ENCODE measurements at places on chromosomes 3 and 15.

- no peak for DNase-seq
Observed at GRCh38 chr3:127396473-127396872, 108.6 kb upstream of the PRR20G start.

- DNase-seq, result no peak
Observed at GRCh38 chr3:104763007-104763406, 603.7 kb upstream of the ALCAM start.

GRCh38 chr3:114756506-114757279 lies 390.4 kb downstream of the ZBTB20 start:
- DNase-seq, result no peak

DNA sequence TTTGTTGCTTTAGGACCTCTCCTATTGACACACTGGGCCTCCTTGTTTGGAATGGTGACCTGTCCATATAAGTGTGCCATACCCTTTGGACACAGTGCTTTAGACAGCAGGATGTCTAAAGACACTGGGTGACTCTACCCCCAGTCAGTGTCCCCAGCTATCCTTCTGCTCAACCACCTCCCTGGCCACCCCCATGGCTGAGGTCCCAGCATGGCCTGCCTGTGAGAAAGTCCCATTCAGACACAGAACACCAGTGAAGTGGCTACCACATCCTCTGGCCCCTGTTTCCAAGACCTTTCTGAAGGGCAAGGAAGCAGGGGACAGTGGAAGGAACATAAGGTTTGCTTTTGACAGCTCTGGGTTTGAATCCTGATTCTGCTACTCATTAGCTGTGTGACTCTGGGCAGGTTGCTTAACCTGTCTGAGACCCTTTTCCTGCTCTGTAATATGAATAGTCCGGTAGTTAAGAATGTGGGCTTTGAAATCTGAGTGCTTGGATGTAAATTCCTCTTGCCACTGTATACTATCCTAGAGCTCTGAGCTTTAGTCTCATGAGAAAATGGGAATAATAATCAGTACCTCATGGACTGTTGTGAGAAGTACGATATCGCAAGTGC lies 6.3 kb upstream of the AP3S2 start:
- DNase-seq, result no peak

DNA sequence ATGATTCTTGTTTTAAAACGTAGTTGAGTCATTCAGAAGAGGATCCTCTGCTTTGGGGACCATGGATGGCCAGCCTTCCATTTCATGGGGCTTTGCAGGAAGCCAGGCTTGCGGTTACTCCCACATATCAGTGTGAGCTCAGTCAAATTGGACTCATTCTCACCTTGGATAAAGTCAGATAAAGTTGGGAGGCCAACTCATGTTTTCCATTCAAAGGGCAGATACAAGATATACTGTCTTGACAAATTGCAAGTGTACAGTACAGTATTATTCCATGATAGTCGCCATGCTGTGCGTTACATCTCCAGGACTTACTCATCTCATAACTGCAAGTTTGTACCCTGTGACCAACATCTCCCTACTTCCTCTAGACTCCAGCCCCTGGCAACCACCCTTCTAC lies 25.5 kb upstream of the B3GNT5 start:
- DNase-seq, result no peak

GRCh38 chr3:142127941-142128658 lies 21.2 kb downstream of the TFDP2 start:
- DNase-seq, result no peak

GRCh38 chr15:36449084-36449661 lies 130.3 kb upstream of the CDIN1 start:
- no peak for DNase-seq

DNA sequence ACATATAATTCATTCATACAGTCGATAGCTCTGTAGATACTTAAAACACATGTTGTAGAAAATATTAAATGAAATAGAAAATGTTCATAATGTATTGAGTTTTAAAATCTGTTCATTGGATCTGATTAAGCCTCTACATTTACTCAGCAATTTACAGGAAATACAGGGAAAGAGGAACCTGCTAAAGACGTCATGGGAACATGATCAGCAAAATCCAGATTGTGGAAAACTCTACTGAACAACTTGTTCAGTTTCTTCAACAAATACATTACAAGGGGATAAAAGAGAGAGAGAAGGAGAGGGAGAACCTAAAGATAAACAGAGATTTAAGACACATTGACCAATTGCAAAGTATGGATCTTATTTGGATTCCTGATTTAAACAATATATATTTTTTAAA lies 46.7 kb downstream of the KLHL6 start:
- no peak for DNase-seq

DNA sequence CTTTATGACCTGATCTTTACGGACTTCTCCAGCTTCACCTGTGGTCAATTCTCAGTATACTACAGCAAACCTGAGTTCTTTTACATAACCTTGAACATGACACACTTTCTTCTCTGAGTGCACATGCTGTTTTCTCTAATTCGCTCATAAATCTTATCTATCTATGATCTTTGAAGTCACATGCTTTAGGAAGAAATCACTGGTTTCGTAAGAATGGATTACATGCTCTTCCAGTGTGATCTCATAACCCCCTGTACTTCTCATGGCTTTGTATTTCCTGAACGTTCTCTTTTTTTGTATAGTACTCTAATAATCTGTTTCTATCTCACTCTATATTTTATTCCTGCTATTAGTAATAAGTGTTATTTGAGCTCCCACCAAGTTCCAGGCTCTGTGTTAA lies 1165.2 kb downstream of the TBL1XR1 start:
- DNase-seq, result no peak

- DNase-seq, result no peak
Observed at GRCh38 chr3:158794936-158795518, 6.8 kb upstream of the MFSD1 start.

GRCh38 chr15:71225851-71226250 lies 110.6 kb downstream of the THSD4 start:
- no peak for DNase-seq

Measured in stimulated activated naive CD4-positive, alpha-beta T cell (primary cell).